ENCODE measurements at places on chromosomes 16 and 17. TPM values are rescaled to one million over a fixed set of nuclear protein-coding genes. Genes with fewer than 3 reads are reported as not detected.

RUNDC3A gene
- total RNA-seq: 3.3 TPM

ZNF768 gene
- total RNA-seq: 50.9 TPM

ACBD4 gene
- total RNA-seq: 8.2 TPM

GRCh38 chr16:17129971-17130370 is 340.8 kb downstream of the XYLT1 start:
- DNase-seq: no peak

- DNase-seq: no peak
These were observed 77.4 kb downstream of the SPECC1 start for GRCh38 chr17:20086416-20087076.

DNA sequence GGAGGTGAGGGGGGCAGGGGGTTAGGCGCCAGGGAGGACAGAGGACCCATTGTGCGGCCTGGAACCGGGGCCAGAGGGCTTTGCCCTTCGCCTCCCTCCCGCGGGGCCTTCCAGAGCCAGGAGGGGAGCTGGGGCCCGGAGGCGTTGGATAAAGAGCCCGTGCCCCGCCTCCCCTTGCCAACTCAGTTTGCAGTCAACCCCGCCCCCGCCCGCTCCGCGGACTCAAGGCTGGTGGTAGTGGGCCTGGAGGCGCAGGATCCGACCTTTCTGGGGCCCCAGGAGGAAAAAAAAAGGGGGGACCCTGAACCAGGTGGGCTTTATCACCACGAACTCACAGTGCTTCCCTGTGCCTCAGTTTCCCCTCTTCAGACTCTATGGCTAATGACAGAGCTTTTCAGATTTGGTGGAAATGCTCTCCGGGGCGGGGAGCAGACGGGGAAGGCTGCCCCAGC is 2.0 kb upstream of the SPHK1 start:
- DNase-seq: no peak

- DNase-seq: no peak
These were observed 24.6 kb downstream of the SLC6A4 start for GRCh38 chr17:30210901-30211300.

- no peak for DNase-seq
These were observed 3.3 kb downstream of the ZNF652 start for GRCh38 chr17:49358641-49359247.

DNA sequence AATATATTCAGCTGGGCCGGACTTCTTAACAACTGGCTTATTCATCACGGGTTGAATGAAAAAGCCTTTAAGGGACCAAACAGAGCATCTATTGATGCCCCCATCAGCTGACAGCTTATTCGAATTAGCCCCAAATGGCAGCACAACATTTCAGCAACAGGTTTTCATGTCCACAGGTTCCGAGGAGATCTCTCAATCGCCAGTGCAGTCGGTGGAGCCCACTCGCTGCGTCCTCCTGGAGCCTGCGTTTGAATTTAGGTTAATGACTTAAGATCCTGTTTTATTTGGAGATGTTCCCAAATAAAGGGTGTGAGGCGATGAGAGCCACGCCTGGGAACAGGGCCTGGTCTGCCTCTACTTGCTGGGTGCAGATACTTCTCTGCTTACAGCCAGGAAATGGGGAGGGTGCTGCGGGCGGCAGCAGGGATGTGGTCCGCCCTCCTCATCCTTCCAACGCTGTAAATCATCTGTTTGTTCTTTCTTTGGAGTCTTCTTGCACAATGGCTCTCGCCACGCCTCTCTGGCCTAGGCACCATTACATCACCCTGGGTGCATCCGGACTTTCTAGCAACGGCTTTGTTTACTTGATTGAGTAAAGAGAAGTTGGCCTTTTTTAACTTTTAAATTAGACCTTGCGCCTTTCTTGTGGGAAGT is 22.6 kb downstream of the NDE1 start:
- DNase-seq: peak; percentile 79

DNA sequence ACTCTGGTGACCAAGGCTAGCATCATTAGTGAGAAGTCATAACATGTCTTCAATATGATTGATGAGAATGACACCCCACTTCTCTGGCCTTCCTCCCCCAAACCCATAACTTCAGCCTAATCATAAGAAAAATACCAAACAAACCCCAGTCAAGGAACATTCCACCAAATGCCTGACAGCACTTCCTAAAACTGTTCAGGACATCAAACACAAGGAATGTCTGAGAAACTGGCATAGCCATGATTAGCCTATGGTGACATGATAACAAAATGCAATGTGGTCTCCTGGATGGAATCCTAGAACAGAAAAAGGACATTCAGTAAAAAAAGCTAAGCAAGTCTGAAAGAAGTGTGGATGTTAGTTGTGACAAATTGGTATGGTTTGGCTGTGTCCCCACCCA is 24.7 kb upstream of the TBX4 start:
- DNase-seq: no peak
